GM04503 (cell line): ENCODE measurements at places on chromosomes 6 and 20.

- DNase-seq, result no peak
Observed at GRCh38 chr20:21569586-21569985, 55.7 kb upstream of the NKX2-2 start.

DNA sequence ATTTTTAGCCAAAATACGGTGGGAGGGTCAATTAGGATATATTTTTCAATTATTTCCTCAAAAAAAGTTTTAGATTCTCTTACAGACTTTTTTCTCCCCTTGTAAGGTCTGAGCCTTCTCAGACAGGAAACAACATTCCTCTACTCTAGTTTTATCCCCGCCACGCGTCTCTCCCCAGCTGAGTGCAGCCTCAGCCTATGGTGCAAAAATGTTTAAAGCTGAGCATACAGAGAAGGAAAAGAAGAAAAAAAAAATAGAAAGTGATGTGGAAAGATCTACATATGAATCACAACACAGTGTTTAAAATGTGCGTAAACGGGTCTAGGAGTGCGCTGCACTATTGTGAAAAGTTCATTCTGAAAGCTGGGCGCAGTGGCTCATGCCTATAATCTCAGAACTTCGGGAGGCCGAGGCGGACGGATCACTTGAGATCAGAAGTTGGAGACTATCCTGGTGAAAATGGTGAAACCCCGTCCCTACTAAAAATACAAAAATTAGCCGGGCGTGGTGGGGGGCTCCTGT, 159.0 kb downstream of the TRIM27 start:
- no peak for DNase-seq

DNA sequence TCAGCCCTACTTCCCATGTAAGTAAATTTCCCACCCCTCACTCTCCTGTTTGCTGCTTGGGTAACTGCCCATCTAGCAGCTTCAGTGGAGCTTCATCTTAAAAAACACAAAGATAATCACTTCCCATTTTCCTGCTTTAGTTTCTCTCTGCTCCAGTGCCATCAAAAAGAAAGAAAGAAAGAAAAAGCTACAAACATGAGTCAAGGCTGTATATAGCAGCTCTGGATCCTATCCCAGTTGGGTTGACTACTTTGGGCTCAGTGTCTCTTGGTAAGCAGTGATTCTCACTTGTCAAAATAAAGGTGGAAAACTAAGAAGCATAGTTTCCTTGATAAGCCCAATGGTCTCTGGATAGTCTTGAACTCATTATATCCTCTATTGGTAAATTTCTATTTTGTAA, 48.7 kb upstream of the SRPK1 start:
- no peak for DNase-seq

DNA sequence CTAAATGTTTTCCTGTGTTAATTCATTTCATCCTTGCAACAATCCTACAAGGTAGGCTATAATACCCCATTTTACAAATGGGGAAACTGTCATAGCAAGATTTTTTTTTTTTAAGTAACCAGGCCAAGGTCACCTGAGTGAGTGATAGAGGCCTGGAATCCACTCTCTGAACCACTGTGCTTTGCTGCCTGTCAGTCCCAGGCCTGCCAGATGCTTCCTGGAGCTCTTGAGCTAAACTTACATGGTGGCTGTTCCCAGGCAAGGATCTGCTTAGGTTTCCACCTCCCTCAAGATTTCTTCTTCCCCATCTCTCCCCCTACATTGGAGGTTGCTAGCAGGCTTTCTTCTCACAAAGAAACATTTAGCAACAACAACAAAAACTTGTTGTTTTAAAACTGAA, 32.7 kb upstream of the RNF8 start:
- DNase-seq, result no peak

DNA sequence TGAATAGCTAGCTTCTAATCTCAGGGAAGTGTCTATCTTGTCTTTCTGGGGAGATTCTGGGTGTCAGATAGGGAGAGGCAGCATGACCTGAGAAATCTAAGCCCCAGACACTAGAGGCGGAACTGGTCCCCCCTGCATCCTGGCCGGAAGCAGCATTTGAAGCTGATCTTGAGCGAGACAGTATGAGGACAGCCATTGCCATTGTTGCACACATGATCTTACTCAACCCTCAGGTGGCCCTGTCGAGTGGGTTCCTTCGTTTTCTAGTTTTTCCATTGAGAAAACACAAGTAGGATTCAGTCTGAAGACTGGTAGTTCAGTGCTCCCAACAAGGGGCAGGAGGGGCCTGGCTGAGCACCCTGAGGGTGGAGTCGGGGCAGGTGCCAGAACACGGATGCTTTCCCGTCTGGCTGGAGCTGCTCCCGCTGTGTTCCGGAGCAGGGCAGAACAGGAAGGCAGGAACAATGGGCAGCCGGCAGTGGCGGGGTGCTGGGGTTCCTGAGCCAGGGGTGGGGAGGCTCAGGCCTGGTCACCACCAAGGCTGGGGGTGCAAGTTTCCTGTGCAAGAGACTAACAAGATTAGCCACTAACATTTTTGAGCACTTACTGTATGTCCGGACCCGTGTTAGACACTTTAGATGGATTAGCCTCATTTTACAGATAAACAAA, 7.9 kb upstream of the SDCBP2 start:
- no peak for DNase-seq

DNA sequence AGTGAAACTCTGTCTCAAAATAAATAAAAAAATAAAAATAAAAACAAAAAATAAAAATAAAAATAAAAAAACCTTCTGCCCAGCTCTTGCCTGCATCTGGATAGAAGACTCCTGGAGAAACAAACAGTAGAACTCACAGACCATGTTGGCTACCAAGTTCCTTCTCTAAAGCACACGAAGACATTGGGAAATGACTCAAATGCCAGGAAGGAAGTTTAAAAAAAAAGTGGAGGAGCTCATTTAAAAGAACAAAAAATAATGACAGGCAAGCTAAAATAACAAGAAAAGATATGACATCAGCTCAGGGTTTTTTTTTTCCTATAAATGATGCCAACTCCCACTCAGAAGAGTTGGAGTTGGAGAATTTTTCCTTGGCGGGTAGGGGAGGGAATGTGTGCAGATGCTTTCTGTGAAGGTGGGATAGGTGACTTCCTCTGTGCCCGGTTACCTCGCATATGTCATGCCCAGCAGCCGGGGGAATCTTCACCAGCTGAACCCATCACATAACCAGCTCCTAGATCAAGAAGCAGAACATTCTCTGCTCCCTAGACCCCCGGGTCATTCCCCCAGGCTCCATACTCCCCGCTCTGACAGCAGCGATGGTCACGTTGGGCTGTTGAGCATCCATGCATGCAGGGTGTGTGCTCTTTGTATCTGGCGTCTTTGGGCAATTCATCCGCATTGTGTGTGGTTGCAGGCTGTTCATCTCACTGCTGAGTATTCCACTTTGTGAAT, 17.3 kb upstream of the CD93 start:
- DNase-seq, result no peak

DNA sequence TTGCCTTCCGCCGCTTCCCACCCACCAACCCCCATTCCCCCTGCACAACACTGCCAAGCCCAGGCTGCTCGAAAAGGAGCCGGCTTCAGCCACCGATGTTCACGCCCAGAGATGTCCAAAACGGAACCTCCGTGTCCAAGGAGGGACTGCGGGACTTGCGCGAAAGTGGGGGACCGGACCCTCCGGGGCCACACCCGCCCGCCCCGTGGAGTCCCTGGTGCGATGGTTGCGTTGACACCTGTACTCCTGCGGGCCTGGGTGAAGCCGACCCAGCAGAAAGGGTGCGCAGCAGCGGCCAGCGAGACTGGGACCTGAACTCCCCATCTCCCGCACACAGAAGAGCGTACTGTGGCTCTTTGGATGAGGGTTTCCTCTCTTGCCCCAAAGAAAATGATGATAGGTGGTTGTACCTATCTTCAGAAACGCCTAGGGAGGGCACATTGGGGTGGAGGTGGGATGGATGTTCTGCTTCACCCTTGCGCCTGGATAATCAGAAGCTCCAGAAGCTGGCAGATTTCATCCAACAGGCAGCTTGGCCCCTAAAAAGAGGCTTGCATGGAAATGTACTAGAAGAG, 1.9 kb upstream of the VGLL2 start:
- DNase-seq, result no peak

GRCh38 chr6:56790414-56790813, 147.7 kb upstream of the DST start:
- no peak for DNase-seq

GRCh38 chr6:27133281-27134227, 113.9 kb upstream of the PRSS16 start:
- DNase-seq, result no peak

GRCh38 chr6:159023893-159024292, 20.9 kb downstream of the TAGAP start:
- DNase-seq, result no peak

DNA sequence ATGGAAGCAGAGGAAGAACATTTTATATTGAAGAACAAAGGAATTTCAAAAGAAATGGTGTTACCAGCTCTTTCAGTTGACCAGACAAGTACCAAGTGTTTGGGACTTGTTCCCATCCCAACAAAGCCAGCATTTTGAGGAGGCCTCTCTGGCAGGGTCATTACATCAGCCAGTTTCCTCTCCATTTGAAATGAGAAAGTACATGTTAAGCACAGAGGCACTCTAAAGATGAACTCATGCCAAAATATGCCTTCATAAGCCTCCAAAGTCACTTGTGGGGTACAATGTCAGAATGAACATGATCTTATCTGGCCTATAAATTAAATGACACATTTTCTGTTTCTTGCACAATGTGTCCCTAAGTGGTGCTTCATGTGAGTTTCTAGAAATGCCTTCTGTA, 223.9 kb downstream of the PRL start:
- no peak for DNase-seq

DNA sequence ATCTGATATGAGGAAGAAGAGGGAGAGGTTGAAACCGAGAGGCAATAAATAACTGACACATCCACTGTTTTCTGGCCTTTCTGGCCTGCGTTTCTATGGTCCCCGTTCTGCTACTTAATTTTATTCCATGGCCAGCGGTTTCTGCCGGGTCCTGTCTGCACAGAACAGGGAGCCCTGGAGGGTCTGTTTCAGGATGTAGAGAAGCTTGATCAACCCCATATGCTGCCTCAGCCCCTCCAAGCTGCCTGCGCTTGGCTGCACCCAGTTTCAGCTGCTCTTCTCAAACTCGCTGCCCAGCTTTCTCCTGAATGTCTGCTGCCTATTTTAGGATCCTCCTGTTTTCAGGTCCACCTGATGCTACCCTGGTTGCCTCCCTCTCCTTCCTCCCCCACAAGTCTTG, 18.5 kb upstream of the PACSIN1 start:
- DNase-seq, result no peak

DNA sequence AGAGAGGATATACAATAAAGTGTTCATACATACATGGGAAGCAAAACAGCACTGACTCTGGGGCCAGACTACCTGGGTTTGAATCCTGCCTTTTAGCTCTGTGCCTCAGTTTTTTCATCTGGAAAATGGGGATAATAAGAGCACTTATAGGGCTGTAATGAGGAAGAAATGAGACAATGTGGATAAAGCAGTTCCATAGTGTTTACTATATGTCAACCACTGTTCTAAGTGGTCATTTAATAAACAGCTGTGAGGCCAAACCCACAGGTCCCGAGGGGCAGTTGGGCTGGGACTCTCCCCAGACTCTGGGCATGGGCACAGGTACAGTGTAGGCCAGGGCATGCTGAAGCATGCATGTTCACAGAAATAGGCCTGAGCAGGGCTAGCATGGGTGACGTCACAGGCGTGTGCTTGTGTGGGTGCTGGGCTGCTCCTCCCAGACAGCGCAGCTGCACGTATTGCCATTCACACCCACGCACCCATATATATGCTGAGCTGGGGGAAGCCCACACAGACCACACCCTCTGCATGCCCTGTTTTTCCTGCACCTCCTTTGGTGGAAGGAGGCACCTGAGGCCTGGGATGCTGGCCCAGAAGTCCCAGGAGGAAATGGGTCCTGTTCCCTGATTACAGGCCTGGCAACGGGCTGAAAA, 3.5 kb upstream of the PLCG1 start:
- DNase-seq, result no peak

GRCh38 chr6:2749969-2750600, 637 bp downstream of the MYLK4 start:
- DNase-seq, result no peak

DNA sequence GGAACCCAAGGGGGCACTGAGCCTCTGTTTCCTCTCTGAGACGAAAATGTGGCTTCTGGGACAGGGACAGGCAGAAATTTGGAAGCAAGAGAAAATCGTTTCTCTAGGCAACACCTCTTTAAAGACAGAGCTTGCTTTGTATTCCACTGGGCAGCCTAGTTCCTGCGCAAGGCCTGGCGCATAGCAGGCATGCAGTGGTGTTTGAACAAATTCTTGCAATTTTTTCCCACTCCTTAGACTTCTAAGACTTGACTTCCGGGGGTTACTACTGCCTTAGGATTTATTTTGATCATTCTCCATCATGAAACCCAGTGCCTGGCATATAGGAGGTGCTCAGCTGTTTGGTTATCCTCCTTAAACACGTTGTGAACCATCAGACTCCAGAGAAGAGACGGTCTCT, 249.0 kb upstream of the KCNG1 start:
- no peak for DNase-seq

DNA sequence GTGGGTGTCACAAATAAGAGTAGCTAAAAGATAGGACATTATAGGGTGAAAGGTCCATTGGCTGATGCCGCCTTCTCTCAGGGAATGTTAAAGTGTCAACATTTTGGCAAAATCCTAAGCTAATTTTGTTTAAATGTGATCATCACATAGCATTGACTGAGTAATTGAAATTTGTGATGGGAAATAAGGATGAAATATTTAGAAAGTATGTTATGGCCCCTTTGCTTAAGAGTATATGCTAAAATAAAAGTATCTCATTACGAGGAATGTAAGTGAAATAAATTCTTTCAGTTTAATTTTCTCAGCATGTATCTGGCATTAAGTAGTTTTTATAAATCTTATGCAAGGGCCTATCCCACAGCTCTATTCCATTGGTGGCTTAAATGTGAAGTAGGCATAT, 229.2 kb downstream of the PRL start:
- no peak for DNase-seq

- no peak for DNase-seq
Observed at GRCh38 chr20:23461180-23461579, 8.5 kb upstream of the CST11 start.

DNA sequence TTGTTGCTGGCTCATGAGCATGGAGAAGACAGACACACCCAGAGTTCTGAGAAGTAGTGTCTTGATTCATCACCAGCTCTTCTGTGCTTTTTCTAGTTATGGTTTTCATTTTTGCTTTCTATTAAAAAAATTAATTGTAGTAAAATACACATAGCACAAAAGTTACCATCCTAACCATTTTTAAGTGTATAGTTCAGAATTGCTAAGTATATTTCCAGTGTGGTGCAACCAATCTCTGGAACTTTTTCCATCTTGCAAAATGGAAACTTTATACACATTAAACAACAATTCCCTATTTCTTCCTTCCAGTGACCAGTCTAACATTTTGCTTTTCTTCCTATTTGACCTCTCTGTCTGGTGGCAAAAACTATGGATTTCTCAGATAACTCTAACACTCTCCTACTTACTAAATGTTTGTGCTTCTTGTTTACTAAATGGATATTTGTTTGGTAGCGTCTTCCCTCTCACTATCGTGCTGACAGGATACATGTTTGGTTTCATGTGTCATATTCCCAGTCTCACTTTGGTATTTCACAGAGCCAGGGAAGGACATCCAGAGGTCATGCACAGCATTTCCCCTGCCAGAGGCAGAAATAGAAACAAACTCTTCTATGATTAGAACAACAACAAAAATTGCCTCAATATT, 40.6 kb downstream of the TXLNB start:
- DNase-seq, result no peak
